ENCODE measurements at places on chromosomes 5 and 9.

- no peak for DNase-seq
These were observed 167.5 kb downstream of the TTC39B start for GRCh38 chr9:15139469-15139868.

GRCh38 chr9:24552526-24553182 lies 7.0 kb upstream of the IZUMO3 start:
- no peak for DNase-seq

DNA sequence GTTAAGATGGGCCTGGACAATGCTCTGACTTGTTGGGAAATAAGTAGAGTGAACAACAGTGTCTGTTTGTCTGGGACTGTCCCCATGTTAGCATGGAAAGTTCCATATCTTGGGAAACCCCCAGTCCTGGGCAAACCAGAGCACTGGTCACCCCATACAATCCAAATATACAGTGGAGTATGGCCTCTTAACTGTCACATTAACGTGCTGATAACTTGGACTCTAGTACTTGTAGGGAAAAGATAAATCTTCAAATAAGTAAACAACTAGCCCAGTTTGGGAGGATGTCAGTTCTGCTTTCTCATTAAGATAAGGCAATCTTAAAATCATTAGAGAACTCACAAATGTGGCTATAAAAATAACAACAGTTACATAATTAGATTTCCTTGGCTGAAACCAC lies 47.6 kb upstream of the JAK2 start:
- no peak for DNase-seq

DNA sequence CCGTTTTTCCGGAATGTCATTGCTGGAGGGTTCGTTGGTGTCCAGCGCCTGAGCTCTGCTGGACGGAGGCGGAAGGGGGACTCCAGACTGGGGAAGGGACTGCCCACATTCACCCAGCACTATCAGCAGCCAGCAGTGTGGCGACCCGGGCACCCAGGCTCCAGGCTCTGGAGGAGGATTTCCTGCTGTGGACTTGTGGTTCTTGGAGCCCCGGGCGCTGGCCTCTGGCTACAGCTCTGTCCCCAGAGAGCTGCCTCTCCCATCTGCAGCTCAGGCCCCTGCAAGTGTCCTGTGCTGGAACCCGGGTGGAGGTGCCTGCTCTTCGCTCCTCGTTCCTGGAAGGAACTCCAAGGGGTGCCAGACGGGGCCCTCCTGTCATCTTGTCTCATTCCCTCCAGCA lies 152.6 kb downstream of the RGS3 start:
- DNase-seq: no peak

DNA sequence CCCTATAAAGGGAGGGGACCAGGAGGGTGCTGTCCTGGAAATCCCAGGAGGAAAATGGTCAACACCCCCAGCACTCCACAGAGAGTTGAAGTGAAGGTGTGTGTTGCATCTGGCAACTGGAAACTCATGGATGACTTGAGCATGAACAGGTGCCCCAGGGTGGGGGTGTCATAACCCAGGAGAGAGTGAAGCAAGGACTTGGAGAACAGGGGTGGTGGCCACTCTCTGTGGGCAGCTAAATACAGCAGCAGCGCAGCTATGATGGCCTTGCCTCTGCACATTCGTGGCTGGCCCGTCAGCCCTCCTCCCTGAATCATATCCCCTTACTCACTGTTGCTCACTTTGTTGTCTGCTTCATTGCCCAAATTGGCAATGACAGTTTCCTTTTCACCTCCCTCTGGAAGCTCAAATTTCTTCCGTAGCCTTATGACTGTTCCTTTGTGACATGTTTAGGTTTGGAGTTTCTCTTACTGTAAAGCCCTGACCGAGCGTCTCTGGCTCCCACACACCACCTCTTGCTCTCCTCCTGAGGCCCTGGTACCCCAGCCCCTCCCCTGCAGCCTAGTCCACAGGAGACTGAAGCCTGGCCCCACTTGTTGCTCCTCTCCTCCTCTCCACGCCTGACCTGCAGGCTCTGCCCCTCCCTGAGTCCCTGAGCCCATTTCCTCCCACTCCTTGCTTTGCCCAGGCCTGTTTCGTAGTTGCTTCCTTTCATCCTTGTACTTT lies 185.8 kb downstream of the CD180 start:
- DNase-seq: no peak

- DNase-seq: no peak
These were observed 62.4 kb downstream of the NDST1 start for GRCh38 chr5:150570333-150570732.

GRCh38 chr5:65364907-65365306 lies 116.8 kb downstream of the ADAMTS6 start:
- DNase-seq: no peak

Data from amygdala (tissue), 56 donors.